ENCODE measurements at places on chromosomes 4 and X.
A peak's percentile ranks its signal among the peaks of the same experiment; 100 is the strongest.

GRCh38 chrX:152635941-152636340 is 1.8 kb upstream of the GABRQ start:
- peak; percentile 58 for DNase-seq

GRCh38 chrX:144730471-144730870 is 516.8 kb upstream of the SPANXN1 start:
- DNase-seq, result no peak

DNA sequence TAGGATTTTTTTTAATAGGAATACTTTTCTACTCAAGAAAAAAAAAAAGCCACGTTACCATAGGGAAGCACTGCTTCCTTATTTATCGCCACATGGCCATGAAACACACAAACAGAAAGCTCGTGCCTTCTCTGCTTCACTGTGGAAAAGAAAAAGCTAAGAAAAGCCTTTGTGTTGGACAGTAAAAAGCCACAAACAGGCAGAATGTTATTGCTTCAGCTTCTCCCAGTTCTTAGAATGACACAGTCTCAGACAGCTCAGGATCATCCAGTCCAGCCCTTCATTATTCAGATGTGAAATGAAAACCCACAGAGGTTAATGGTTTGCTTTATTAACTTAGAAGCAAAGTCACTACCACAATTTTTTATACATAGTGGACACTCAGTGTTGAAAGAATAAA is 181.6 kb upstream of the NOCT start:
- no peak for DNase-seq

DNA sequence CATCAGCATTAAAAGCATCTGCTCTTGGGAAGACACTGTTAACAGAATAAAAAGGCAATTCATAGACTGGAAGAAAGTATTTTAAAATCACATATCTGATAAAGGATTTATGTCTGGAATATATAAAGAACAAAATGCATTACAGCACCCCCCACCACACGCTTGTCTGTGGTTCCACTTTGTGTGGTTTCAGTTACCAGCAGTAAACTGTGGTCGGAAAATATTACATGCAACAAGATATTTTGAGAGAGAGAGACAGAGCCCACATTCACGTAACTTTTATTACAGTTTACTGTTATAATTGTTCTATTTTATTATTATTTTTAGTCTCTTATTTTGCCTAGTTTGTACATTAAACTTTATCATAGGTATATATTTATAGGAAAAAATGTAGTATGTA is 21.2 kb upstream of the PDE6B start:
- no peak for DNase-seq
